ENCODE measurements at places on chromosomes 7 and 10. TPM values are rescaled to one million over a fixed set of nuclear protein-coding genes. Genes with fewer than 3 reads are reported as not detected.

PNLIPRP3 gene
- total RNA-seq: 13.6 TPM

TBC1D12 gene
- total RNA-seq: 9.6 TPM

EXOC6 gene
- 15.0 TPM for total RNA-seq

TMEM140 gene
- total RNA-seq: 18.3 TPM

MLXIPL gene
- 0.03 TPM for total RNA-seq

ZPBP gene
- total RNA-seq: not detected

ACSM6 gene
- not detected for total RNA-seq

DNA sequence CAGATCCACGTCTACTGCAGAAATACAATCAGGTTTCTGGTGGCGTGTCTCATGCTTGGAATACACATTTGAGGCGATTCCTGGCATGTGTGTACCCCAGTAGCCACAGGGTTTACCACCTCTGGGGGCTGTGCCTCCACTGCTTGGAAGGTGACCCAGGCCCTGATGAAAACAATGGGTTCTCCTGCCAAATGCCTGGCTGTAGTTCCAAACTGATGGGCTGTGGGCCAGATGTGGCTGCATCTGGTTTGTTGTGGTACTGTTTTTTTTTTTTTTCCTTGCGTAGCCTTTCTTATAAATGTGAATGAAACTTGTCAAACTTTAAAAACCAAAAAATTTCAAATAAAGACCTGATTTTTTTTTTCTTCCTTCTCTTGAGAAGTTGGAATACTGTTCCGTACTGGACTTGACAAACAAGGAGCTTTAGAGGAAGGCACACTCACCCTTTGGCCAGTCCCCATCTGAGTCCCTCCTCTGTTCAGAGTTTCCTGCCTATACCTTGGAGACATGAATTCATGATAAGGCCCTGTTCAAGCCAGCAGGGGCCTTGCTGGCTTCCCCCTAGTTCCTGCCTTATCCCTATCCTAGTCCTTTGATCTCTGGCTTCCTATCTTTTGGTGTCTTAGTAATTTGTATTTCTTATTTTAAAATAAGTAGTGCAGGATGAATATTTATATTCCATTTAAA, 217.1 kb downstream of the PHTF2 start:
- no peak for DNase-seq

DNA sequence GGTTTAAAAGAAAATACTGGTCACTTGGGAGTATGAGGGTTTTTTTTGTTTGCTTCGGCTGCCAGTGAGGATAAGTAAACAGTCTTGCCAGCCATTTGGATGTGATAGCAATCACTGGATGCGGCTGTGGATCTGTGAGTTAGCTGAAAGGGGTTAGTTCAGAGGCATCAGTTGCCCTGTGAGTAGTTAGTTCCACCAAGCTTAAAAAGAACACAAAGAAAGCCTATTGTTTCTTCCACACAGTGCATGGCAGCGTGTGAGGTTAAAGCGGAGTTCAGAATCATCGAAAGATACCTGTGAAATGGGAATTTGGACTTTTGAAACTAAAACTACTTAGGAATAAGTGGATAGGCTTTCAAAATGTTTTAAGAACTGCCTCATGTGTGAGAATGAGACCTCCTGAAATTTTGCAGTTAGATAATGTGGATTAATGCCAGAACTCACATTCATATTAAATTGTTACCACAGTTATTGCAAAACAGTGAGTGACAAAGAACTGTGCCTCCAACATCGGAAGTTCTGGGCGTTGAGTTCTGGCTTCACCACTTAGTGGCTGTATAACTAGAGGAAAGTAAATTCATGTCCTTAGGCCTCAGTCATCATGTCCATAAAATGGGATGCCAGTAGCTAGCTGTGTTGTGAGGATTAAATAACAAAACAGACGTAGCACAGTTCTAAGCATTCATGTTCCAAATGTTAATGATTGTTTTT, 31.3 kb downstream of the KIAA1217 start:
- peak; percentile 31 for DNase-seq

DNA sequence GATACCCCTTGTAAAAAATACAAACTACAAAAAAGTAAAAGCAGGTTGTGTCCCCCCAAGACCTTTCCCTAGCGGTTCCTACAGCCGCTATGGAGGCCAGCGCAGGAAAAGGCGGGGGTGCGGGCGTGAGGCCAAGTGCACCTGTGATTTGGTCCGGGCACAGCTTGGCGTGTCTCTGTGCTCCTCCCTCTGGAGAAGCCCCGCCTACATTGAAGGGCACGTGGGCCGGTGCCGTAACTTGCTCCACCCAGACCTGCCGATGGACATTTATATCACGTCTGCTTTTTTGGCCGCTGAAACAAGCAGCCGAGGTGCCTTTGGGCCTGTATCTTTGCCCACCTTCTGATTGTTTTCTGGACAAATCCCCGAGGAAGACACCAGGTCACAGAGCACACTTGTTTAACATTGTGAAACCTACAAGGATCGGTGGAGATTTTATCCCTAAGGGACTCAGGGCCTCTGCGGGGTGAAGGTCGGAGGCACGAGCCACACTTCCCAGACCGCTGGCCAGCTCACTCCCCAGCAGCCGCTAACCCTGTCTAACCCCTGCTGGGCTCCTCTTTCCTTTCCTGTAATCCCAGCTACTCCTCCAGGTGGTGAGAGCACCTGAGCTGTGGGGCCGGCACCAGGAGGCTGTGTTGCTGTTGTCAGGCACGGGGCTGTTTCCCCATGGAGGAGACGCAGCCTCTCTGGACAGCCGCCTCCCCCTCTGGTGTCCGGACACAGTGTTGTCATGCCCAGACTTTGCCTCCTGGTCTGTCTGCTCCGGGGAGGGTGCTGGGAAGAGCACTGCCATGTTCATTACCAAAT, 18.8 kb upstream of the INPP5A start:
- DNase-seq: no peak

GRCh38 chr10:60816628-60817397, 38.5 kb downstream of the CDK1 start:
- DNase-seq: peak; percentile 81

- no peak for DNase-seq
These were observed 84.8 kb upstream of the CCNY start for GRCh38 chr10:35251373-35252100.

DNA sequence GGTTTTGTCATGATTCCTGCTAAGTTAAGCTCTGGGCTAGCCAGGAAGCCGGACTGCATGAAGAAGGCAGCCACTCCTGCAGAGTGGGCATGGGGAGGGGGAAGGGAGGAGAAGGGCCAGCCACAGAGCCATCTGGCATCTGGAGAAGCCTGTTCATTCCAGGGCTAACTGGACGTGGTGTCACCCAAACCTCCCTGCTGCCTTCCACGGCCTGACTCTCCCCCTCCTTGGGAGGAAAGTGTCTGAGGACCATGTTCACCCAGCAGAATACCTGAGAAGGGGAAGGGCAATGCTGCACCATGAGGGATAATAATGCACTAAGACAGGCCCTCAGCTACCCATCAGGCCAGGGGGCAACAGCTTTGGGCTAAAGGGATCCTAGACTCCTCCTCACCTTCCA, 15.4 kb downstream of the AQP1 start:
- no peak for DNase-seq

- DNase-seq: no peak
These were observed 130.8 kb downstream of the ITGA8 start for GRCh38 chr10:15588635-15589508.

Measured in SK-MEL-5 (cell line).